ENCODE measurements at places on chromosomes 16 and 17.

DNA sequence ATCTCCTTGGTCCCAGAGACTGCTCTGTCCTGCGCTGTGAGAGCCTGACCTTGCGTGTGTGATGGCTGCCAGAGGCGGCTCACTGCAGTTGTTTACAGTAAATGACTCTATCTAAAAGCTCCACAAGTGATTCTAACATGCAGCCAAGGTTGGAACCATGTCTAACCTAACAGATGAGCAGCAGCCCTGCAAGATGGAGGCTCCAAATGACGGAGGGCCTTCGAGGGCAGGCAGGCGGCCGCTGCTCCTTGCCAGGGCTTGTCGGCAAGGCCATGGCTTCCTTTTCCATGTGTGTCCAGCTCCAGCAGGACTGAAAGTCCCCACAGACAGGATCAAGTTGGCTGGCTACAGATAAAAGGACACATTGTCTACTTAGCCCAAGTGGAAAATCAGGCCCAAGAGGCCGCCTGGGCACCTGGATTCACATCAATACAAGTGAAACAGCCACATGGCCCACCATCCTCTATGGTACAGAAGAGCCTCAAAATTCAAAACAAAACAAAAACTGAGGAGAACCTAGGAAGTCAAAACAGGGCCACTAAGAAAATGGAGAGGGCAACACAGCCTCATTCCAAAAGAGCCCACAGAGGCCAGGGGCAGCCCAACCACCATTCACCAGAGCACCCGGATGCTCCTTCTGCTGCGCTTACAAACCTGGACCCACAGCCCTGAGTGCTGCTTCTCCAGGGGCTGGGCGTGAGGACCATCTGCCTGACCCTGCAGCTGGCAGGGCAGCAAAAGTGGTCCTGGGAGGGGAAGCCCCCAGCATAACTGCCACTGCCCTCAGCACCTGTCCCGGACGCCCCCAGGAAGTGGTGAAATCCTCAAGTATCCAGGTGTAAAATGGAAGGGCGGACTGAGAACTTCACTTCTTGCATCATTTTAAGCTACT lies 65.0 kb downstream of the AMFR start:
- no peak for DNase-seq

DNA sequence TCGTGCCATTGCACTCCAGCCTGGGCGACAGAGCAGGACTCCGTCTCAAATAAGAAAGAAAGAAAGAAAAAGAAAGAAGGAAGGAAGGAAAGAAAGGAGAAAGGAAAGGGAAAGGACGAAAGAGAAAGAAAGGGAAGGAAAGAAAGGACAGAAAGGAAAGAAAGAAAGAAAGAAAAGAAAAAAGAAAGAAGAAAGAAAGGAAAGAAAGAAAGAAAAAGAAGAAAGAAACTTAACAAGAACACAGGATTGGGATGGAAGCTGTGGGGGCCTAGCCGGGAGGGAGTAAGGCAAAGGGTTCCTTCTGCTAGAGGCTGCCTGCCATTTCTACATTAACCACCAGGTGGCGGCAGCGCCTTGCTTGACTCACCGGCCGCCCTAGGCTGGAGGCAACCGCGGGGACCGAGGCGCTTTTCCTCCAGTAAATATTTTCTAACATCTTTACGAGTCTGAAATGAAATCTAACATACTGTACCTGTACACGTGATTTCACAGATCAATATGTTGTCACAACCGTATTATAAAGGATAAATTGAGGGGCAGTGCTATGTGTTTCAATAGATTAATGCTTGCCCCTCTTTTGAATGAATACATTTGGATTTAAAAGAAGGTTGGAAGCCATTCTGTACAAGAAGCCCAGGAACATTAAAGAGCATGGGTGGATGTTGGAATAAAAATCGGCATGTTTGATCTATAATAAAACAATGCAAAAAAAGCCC lies 6.1 kb downstream of the GJD3 start:
- DNase-seq, result peak; percentile 94

- DNase-seq, result no peak
These were observed 13.1 kb upstream of the DUSP14 start for GRCh38 chr17:37476431-37477120.

- DNase-seq, result peak; percentile 85
These were observed at the start of gene GPRC5C for GRCh38 chr17:74431568-74432423. GPRC5C (plus strand) TSS chr17:74432088; CDS start chr17:74439777, 7,689 bp downstream.

DNA sequence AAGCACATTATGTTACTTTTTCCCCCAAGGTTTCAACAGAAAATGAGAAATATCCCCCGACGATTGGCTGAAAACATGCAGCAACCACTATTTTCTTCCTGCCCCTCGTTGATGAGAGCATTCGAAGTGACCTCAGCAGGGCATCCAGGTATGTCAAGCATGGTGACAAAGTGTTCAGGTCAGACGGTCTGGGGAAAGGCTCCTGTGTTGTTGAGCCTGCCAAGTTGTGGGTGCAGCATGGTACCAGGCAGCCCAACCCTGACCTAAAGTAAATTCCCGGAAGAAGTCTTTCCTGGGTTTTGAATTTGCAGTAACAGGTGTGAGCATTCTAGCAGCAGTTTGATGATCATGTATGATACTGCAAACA lies 51.7 kb upstream of the SEC14L1 start:
- DNase-seq, result no peak

DNA sequence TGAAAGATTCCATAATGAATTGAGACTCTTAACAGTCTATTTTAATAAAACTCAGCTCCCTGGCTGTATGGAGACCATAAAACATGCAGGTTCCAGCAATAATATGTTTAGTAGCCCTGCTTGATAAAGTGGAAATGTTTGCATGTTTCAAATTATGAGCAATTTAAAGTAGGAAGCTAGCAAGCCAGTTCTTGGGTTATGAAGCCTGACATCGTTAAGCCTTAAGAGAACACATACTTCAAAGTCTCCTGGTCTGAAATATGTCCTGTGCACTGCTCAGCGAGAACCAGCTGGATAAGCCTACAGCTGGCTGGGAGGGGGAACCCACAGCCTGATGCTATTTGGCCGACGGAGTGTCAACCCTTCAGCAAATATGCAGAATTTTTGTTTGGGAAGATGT lies 140.3 kb downstream of the SALL1 start:
- no peak for DNase-seq

DNA sequence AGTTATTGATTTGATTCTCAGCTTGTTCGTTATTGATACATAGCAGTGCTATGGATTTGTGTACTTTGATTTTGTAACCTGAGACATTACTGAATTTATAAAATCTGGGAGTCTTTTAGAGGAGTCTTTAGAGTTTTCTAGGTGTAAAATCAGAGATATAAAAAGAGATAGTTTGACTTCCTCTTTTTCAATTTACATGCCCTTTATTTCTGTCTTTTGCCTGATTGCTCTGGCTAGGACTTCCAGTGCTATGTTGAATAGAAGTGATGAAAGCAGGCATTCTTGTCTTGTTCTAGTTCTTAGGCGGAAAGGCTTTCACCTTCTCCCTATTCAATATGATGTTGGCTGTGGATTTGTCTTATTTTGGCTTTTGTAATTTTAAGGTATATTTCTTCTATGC lies 106.2 kb downstream of the PHKB start:
- DNase-seq, result no peak

DNA sequence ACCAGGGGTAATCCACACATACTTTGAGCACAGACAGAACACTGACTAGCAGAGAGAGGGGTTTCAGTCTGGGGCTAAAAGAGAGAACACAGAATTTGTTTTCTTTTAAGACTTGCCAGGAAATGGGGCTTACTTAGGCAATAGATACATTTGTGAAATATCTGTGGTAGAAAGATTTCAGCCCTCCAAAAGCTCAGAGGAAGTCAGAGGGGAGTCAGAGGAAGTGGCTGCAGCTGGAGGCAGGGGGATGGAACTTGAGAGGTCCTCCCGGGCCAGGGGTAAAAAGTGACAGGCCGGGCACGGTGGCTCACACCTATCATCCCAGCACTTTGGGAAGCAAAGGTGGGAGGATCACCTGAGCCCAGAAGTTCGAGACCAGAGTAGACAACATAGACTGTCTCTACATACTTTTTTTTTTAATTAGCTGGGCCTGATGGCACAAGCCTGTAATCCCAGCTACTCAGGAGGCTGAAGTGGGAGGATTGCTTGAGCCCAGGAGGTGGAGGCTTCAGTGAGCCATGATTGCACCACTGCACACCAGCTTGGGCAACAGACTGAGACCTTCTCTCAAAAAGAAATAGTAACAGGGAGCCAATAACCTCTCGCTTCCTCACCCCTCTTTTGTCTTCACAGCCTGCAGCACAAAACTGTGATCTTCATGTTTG lies 49.9 kb downstream of the NLRC5 start:
- DNase-seq, result peak; percentile 43

DNA sequence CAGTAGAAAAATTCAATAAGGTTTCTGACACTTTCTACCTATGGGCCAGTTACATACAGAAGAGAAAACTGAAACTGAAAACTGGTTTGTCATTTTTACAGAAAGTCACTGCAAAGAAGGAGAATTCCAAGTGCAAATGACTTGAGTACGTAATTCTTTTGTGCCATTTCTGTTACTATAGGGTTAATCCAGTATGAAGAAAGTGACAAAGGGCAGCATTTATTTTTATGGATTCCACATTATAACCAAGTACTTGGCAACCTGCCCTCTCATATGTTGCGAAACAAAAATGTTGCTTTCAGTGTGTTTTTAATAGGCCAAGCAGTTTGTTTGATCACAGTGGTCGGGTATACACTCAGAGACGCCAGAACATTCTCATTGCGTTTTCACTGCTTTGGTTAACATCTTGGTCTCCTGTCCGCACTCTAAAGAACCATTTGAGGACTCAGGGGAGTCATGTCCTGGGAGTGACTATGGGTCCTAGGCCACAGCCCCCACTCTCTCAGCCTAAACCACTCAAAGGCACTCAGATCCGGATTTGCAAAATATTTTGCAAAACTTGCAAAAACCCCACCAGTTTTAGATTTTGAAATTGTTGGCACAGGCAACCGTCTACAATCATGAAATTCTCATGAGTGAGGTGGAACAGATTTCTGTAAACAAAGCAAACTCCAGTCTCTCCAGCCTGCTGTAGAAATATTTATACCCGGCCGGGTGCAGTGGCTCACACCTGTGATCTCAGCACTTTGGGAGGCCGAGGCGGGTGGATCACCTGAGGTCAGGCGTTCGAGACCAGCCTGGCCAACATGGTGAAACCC lies 15.4 kb upstream of the HELZ start:
- DNase-seq, result no peak

DNA sequence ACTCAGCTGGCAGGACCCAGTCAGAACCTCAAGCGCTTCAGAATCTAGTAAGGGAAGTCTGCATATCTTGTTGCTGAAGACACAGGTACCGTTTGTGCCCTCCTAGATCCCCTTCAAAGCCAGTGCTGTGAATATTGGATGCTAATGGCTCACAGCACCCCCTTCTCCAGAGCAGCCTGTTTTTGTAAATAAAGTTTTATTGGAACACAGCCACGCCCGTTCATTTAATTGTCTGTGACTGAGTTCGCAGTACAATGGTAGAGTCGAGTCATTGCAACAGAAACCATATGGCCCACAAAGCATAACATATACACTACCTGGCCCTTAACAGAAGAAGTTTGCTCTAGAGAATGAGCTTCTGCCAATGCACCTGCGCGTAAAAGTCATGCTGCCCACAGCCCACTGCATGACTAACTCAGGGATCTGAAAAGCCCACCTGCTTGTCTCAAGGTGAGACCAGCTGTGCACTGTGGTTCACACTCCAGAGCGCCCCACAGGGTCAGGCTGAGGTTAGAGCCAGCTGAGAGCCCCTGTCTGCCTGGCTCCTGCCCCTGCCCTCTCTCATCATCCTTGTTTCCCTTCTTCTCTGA lies 48.8 kb downstream of the AIPL1 start:
- no peak for DNase-seq

DNA sequence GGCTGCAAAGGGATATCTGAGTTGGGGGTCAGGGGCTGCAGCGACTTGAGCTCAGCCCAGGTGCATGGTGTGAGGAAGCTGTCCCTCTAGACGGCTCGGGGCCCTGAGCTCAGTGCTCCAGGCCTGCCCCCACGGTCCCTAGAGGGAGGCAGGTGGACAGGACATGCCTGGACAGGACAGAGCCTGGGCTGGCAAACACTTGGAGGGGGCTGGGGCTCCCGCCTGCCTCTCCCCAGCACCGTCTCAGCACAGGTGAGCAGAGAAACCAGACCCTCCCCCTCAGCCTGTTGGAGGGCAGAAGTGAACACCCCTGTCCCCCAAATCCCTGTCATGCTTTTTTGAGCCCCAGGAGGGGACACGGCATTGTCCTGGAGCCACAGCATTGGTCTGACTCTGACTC lies 11.4 kb upstream of the SLC38A10 start:
- DNase-seq, result no peak

DNA sequence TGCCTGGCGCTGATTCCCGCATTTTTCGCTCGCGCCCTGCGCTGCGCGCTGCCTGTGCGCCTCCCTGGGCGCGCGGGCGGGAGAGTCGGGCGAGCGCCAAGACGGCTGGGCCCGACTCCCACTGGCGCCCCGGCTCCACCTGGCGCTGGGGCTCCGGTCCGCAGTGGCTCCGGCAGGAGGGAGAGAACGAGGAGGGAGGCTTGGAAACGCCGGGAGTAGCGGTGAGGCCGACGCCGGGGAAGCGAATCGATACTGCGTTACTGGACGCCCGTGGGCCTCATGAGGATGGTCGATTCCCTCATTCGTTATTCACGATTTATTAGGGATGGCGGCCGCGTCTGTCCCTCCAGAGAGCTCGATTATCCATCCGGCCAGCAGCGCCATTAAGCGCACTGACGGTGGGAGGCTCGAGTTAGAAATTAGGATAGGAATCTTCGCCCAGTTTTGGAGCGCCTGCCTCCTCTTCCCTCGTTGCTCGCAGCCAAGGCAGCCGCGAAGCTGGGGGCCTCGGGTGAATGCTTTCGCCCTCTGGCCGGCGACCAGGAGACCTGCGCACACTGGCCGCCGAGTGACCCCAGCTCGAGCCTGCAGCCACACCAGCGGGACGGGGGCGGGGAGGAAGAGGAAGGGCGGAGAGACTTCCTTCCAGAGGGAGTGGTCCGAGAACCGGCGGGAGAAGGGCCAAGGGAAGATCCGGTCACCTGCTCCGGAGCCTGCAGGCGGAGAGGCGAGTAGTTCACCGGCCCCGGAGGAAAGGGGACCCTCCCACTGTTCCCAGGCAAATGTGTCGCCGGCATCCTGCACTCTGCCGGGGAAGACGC lies 1.3 kb upstream of the PCGF2 start:
- peak; percentile 70 for DNase-seq

DNA sequence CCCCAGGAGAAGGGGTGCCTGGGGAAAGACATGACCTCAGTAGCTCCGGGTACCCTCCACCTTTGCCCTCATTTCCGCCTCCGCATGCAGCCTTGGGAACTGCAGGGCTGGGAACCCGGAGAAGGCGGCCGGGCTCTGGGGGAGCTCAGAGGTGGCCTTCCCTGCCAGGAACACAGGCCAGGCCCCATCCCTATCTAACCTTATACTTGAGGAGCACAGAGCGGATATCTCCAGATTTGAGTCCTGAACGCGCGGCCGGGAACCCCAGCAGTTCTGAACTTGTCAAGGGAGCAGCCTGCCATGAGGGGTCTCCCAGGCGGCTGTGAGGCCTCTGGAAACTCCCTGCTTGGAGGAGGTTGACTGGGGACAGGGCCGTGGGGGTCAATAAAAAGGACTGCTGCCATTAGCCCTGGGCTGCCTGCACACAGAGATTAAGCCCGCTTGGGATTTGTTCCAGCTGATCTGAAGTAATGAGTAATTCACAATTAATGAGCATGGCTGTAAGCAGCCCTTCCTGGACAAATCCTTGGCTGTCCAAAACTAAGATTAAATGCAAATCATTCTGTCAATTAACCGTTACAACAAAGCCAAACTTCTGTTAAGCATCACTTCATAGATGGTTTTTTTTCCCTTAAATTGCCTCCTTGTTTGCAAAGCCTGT lies 26.3 kb upstream of the METRNL start:
- DNase-seq, result no peak

- DNase-seq, result no peak
These were observed 2.8 kb upstream of the FUS start for GRCh38 chr16:31177136-31177535.

GRCh38 chr17:40309949-40310510 lies 1.1 kb downstream of the RARA start:
- DNase-seq, result peak; percentile 13

All from GM20000 (cell line).